ENCODE measurements at places on chromosomes 4 and X.

GRCh38 chr4:123516576-123516975 lies 120.0 kb downstream of the SPRY1 start:
- DNase-seq: no peak

DNA sequence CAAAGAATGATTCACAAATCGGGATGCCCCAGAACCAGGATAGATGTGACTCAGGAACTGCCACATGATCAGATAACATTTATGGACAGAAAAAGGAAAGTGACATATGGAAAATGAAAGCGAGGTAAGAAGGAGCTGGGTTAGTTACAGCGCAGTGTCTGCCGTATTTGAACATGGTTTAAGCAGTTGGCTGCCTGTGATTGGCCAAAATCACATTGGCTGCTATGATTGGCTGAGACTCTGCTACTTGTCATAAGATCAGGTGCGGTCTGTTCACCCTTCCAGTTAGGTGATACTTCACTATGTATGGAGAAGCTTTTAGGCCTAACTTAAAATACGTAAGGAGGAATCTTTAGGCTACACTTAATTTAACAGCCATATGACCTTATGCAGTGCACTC lies 322.7 kb upstream of the HAND2 start:
- DNase-seq: no peak

DNA sequence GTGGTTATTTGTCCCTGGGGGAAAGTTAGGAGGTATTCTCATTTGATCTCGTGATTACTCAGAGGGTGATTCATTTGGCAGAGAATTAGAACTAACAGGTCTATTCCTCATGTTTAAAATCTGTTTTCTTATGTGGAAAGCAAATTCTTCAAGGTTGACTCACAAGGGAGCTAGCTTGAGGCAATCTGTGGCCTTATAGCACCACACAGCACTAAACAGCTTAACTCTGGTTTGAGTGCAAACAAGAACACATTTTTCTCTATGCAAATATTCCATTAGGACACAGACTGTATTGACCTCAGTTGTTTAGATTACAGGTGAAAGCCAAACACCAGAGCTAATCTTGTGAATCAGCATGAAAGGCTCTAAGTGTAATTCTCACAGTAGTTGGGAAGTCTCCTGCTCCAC lies 694.4 kb upstream of the POU3F4 start:
- no peak for DNase-seq

GRCh38 chr4:117515921-117516320 lies 430.5 kb upstream of the TRAM1L1 start:
- no peak for DNase-seq

DNA sequence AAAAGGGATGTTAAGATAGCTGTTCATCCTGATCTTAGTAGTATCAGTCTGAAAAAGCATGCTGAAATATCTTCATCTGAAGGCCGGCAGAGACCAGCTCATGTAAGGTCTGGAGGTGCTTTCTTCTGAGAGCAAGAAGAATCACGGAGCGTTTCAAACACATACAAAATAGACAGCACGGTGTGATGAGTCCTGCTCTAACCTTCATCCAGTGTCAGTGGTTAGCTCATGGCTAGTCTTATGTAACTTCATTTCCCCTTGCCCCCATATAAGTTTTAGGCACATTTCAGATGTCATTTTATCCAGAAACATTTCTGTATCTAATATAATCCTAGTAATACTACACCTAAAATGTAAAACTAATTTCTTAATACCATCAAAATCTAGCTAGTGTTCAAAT lies 27.8 kb downstream of the ADD1 start:
- no peak for DNase-seq

- no peak for DNase-seq
Observed at GRCh38 chrX:41686788-41687187, 2.0 kb upstream of the GPR34 start.

- no peak for DNase-seq
Observed at GRCh38 chr4:90127223-90127705, at the start of gene CCSER1. TSS of gene CCSER1 (plus strand) at chr4:90127394.

- DNase-seq: no peak
Observed at GRCh38 chrX:19443869-19444526, 71.3 kb downstream of the MAP3K15 start.

GRCh38 chrX:138754861-138755260 lies 43.3 kb upstream of the FGF13 start:
- no peak for DNase-seq

DNA sequence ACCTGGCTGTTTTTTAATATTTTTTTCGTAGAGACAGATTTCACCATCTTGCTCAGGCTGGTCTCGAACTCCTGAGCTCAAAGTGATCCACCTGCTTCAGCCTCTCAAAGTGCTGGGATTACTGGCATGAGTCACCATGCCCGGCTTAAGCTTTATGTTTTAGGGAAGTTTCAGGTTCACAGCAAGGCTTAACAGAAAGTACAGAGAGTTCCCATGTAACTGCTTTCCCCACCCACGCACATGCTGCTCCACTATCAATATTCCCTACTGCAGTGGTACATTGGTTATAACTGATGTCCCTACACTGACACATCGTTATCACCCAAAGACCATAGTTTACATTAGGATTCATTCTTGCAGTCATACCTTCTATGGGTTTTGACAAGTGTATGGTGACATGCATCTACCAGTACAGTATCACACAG lies 62.7 kb downstream of the PRPS1 start:
- no peak for DNase-seq

GRCh38 chr4:113587156-113587555 lies 174.4 kb downstream of the CAMK2D start:
- no peak for DNase-seq

GRCh38 chr4:35252866-35253265 lies 991.4 kb downstream of the ARAP2 start:
- no peak for DNase-seq

- no peak for DNase-seq
Observed at GRCh38 chr4:152678841-152679240, 956 bp downstream of the TMEM154 start.

DNA sequence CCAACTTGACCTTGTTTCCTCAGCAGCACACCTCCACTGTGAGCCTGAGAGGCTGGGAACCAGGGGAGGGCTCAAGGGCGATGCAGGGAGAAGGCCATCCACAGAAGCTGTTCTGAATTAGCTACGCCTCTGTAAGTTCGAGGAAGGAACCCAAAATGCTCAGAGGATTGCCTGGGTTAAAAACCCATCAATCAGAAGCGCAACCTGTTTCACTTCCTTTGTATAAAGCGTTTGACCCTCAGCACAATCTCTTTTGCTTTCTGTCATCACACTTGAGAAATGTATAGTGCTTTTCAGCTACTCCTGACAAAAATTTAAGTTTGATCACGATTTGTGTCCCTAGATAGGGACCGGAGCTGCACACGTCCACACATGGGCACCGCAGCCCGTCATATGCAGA lies 48.0 kb upstream of the MAP3K15 start:
- no peak for DNase-seq

DNA sequence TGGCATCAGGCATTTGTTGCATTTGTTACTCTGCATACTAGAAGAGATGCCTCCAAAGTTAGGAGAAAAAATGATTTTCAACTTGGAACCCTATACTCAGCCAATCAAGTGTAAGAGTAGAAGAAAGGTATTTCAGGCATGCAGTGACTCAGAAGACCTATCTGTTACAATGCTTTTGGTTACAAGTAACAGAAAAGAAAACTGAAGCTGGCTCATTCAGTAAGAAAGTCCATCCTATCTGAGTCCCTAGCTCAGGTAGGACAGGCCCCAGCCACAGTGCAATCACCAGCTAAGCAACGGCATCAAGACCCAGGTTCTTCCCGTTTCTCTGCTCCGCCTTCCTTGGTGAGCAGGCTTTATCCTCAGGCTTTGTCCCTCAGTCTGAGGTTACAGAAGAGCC lies 23.3 kb downstream of the MECP2 start:
- DNase-seq: no peak

GRCh38 chr4:121801715-121802075 lies 572 bp downstream of the EXOSC9 start:
- DNase-seq: no peak

GRCh38 chr4:24411299-24411698 lies 173.1 kb downstream of the DHX15 start:
- no peak for DNase-seq

DNA sequence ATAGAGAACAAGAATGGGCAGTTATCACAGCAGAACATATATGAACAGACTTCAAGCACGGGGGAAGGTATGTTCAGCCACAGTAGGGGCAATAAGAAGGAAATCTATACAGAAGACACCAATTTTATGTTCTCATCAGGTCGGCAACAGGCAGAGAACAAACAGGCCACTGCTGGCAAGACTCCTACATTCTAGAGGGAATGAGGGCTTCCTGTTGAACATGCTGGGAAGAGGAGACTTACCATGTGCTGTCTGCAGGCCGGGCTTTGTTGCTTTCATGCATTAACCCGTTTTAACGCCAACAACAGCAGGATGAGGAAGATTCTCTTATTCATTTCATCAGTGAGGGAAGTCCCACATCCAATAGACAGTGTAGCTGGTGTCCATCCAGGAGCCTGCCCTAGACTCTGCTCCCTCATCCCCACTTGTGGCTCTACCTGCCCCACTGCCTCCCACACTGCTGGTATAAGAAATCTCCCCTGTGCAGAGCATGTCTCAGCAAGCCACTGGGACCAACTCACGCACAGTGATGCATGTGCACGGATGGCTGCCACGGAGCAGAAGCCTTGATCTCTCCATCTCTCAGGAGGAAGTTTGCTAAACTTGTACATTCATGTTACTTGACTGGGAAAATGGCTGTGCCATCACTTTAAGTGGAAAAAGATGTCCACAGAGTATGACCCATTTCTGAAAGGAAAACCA lies 84.5 kb downstream of the ACOX3 start:
- DNase-seq: no peak

GRCh38 chr4:89829470-89830138 lies 7.4 kb downstream of the SNCA start:
- no peak for DNase-seq

DNA sequence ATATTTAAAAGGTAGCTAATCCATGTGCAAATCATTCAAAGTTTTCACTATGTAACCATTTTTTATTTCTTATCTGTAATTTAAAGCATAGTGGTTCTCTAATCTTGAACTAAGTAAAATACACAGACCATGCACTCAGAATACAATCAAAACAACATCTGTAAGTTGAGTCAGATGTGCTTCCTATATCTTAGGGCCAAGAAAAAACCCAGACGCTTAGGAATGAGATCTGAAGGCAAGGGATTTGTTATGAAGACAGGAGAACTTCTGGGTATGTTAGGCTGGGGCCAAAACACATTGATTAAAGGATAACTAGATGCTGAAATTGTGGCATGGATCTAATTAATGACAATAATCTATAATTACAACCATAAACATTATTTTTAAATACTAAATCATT lies 120.3 kb downstream of the PDE5A start:
- DNase-seq: no peak

- DNase-seq: peak; percentile 41
Observed at GRCh38 chr4:40199999-40200874, 3.4 kb downstream of the RHOH start.

- DNase-seq: no peak
Observed at GRCh38 chr4:24468071-24468470, 116.3 kb downstream of the DHX15 start.

- no peak for DNase-seq
Observed at GRCh38 chr4:123924536-123924935, 527.9 kb downstream of the SPRY1 start.

- no peak for DNase-seq
Observed at GRCh38 chr4:53671757-53672156, 80.5 kb upstream of the LNX1 start.

DNA sequence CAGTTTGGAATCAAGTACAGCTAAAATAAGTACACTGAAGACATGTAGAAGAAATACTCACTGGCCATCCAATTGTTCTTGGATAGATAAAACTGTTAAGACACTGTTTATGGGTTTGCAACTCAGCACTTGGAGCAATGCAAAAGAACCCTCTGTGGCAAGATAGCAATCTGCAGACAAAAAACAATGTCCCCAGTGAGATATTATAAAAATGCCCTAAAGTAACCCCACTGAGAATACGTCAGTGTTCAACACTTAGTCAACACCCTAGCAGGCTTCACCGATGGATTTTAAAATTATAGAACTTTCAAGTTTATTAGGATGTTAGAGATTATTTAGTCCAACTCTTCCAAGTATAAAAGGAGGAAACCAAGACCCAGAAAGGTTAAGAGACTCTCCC lies 47.5 kb upstream of the NDP start:
- no peak for DNase-seq

DNA sequence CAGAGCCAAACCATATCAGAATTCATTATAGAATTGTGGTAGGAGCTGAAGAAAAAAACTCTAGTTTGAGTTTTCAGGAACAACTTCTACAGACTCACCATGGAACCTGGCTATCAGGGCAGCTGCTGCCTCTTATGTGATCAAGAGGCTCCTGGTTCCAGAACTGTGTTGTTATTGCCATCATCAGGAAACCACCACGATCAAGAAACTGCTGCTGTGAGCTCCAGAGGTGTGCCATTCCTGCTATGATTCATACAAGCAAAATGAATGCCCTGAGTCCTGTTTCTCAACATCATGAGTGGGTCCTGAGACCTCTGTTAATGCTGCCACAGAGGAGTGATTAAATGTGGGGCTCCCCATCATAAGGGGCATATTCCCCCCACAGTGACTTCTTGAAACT lies 43.7 kb downstream of the TASL start:
- DNase-seq: no peak

DNA sequence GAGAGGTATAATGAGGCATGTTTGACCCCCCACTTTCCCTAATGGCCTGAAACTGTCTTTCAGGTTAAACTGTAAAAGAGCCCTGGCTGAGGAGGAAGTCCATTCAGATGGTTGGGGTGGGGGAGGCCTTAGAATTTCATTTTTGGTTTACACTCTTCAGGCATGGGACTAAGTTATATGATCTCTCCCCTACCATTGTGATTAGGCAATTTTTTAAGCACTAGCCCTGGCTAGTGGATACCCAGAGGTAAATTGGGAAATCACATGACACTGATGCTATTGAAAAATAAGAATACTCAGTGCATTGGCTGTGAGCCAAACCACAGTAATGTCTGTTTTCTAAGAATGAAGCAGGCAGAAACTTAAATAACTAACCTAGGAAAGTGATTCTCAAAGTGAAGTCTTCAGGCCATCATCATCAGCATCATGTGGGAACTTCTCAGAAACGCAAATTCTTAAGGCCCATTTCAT lies 149.7 kb downstream of the RRAGB start:
- DNase-seq: no peak

GRCh38 chr4:186981161-186981560 lies 257.5 kb upstream of the FAT1 start:
- DNase-seq: no peak

- no peak for DNase-seq
Observed at GRCh38 chrX:77628294-77629025, 157.6 kb downstream of the ATRX start.

DNA sequence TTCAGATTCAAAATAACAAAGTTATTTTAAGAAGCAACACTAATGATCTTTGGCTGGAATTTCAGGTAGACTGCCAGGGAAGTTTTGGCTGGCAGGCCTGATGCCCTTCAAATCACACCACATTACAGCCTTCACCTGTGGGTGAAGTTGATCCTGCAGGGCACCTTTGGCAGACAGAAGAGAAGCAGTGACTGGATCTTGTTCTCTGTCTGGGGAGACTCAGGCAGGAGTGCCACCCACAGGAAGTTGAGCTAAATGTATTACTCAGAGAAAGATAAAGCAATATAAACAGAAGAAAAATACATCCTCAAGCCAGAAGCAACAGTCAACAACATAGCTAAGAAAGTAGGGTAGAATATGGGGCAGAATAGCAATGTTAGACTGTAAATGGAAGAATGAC lies 12.8 kb upstream of the CFAP299 start:
- DNase-seq: no peak

Data from stimulated activated CD8-positive, alpha-beta memory T cell treated with anti-CD3 and anti-CD28 coated beads, Interleukin-2, amount 100 ng/mL, for 1 hour (primary cell).